ENCODE measurements at places on chromosomes 11 and 22. TPM values are rescaled to one million over a fixed set of nuclear protein-coding genes. Genes with fewer than 3 reads are reported as not detected.

TMEM223 gene
- 24.1 TPM for total RNA-seq

PLAAT3 gene
- 144 TPM for total RNA-seq

C11orf42 gene
- total RNA-seq: not detected

AKIP1 gene
- total RNA-seq: 30.1 TPM

SYT12 gene
- 0.05 TPM for total RNA-seq

TMEM151A gene
- not detected for total RNA-seq

MUC2 gene
- 0.03 TPM for total RNA-seq

TEF gene
- 20.1 TPM for total RNA-seq

GRIA4 gene
- not detected for total RNA-seq

PRSS23 gene
- 6.5 TPM for total RNA-seq

CRY2 gene
- total RNA-seq: 62.2 TPM

ACTN3 gene
- total RNA-seq: not detected

DNA sequence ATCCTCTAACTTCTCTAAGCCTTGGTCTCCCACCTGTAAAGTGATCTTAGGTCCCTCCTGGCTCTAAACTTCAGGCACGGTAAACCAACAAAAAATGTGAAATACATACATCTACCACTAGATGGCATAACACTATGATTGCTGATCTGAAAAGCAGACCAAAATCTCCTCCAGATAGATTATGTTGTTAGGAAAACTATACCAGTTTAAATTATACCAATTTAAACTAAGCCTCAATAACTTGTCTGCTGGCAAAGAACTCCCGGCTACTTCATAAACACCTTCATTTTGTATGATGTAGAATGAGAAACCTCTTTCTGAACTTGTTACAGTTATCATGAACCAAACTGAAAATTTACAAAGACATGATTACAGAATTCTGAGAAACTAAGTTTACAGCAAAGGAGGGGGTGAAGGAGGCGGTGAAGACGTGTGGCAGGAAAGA, 85.9 kb downstream of the SBF2 start:
- H3K36me3 ChIP-seq: no peaks in the 10 kb centered on the region
- peaks cover 34% of the 10 kb centered on the region for H3K4me1 ChIP-seq
- H3K27me3 ChIP-seq: no peaks in the 10 kb centered on the region
- no peak for DNase-seq
- no peak overlapping the region for H3K27ac ChIP-seq

DNA sequence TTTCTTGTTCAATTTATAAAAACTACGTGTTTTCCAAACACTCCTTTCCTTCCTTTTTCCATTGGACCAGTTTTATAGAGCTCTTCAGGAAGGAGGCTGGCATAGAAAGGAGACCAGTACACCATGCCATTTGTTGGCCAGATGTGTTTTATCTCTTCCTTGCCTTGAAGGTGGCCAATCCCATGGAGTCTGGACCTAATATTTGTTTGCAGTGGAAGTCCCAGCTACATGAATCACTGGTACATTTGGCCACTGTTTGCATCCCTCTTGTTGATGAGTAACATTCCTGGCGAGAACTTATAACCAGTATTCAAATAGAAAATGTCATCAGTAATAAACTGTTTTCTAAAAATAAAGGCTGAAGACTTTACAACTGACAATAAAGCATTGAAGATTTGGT, 110.2 kb downstream of the ANO3 start:
- H3K36me3 ChIP-seq: no peaks in the 10 kb centered on the region
- no peaks in the 10 kb centered on the region for H3K4me1 ChIP-seq

DNA sequence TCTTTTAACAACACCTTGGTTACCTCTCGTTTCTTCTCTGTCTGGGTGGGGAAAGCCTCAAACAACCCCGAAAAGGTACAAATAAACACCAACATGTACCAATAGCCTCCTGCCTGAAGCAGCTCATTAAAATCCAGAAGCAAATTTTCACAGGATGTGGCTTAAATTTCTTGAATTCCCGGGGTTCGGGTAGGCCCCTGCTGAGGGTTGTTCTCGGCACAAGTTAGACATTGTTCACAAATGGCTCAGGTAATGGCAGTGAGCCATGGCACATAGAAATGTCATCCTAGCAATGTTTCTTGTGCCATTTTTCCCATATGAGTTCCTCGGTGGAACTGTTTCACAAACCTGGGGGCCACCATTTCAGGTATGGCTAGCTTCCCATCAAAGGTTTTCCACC, 19.7 kb upstream of the GLYATL1 start:
- DNase-seq: no peak
- no peak overlapping the region for H3K4me3 ChIP-seq
- H3K36me3 ChIP-seq: no peaks in the 10 kb centered on the region
- no peak overlapping the region for H3K27ac ChIP-seq

DNA sequence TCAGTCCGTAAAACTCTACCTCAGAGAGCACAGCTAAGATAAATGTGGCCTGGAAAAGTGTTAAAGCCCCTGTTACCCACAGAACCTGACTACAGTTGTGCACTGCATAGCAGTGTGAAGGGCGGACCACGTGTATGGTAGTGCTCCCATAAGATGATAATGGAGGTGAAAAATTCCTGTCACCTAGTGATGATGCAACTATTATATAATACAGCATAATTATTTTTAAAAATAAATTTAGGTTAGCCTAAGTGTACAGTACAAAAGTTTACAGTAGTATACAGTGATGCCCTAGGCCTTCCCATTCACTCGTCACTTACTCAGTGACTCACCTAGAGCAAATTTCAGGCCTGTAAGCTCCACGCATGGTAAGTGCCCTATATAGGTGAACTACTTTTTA, 76.6 kb upstream of the RASSF10 start:
- no peak overlapping the region for H3K27ac ChIP-seq
- H3K27me3 ChIP-seq: no peaks in the 10 kb centered on the region
- no peak for DNase-seq
- H3K36me3 ChIP-seq: peaks cover 39% of the 10 kb centered on the region

DNA sequence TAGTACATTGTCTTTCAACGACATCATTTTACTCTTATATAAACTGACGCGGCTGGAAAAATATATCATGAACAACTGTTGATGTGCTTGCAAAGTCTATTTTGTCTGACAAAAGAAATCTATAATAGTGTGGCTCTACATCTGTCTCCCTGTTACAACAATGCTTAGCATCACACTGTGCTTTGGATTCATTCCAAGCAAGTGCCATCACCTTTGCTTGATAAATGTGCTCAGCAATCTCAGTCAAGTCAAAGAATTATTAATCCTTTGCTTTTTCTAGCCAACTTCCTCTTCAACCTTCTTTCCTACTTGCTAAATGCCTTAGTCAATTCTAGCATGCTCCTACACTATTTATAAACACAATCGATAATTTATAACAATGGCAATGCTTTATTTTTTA, 140.5 kb downstream of the FCHSD2 start:
- DNase-seq: no peak
- H3K36me3 ChIP-seq: no peaks in the 10 kb centered on the region
- no peaks in the 10 kb centered on the region for H3K27me3 ChIP-seq

DNA sequence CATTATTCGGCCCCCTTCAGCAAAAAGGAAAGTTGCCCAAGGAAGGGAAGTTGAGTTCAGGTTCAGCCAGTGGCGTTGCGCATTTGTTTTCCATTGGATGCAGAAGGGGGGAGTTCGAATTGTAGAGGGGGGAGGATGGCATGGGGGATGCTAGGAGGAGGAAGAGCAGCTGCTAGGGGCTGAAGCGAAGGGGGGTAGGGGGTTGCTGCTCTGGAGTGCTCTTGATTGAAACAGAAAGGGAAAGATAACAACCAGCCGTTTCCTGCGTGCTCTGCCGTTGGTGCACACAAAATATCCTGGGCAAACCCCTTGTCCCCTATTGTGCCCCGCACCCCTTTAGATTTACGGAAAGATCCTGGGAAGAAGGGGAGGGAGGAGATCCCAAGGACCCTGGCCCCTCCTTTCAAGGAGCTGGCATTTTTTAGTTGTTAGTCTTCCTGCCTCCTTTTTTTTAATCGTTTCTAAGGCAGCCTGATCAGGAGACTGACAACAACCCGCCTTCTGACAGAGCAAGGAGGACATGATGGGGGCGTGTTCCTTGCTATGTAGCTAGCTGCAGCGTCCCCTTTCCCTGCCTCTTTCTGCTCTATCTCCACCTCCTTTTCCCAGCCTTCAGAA, 2.1 kb downstream of the KMT2A start:
- peaks cover 91% of the 10 kb centered on the region for H3K4me1 ChIP-seq
- H3K36me3 ChIP-seq: no peaks in the 10 kb centered on the region
- no peaks in the 10 kb centered on the region for H3K27me3 ChIP-seq
- H3K4me3 ChIP-seq: peak overlapping the region; percentile 99
- H3K27ac ChIP-seq: peak overlapping the region; percentile 91
- DNase-seq: peak; percentile 14

- DNase-seq: peak; percentile 76
- peaks cover 36% of the 10 kb centered on the region for H3K36me3 ChIP-seq
- H3K27me3 ChIP-seq: no peaks in the 10 kb centered on the region
Measured at GRCh38 chr11:128776424-128777284, 82.8 kb downstream of the FLI1 start.

- H3K27ac ChIP-seq: no peak overlapping the region
- no peak for DNase-seq
- H3K36me3 ChIP-seq: no peaks in the 10 kb centered on the region
- no peaks in the 10 kb centered on the region for H3K27me3 ChIP-seq
Measured at GRCh38 chr11:96783311-96783710, 393.5 kb downstream of the JRKL start.

DNA sequence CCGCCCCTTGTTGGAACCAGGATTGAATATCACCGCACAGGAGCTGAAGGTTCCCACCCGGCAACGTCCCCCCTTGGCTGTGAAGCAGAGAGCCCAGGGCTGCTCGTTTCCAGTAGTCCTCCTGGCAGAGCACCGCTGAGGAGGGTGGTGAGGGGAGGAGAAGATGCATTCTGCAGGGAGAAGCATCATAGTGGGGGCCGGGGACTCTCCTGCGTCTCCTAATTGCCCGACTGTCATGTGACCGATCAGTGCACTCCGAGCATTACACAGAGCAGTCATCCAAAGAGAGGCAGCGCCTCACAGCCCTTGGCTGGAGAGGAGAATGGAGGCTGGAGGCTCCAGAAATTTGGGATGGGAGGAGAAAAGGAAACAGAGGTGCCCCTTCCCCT, 85.0 kb upstream of the SEPTIN5 start:
- H3K36me3 ChIP-seq: no peaks in the 10 kb centered on the region
- H3K27me3 ChIP-seq: peaks cover 19% of the 10 kb centered on the region
- peaks cover 6% of the 10 kb centered on the region for H3K4me1 ChIP-seq
- no peak for DNase-seq

- H3K4me1 ChIP-seq: no peaks in the 10 kb centered on the region
- no peak overlapping the region for H3K27ac ChIP-seq
- no peak overlapping the region for H3K4me3 ChIP-seq
- no peaks in the 10 kb centered on the region for H3K36me3 ChIP-seq
- no peaks in the 10 kb centered on the region for H3K27me3 ChIP-seq
- no peak for DNase-seq
Measured at GRCh38 chr11:38593649-38594048, 1995.6 kb upstream of the RAG2 start.

GRCh38 chr22:32905400-32905799, 103.9 kb downstream of the TIMP3 start:
- no peak for DNase-seq
- peaks cover 16% of the 10 kb centered on the region for H3K4me1 ChIP-seq
- no peaks in the 10 kb centered on the region for H3K36me3 ChIP-seq
- no peaks in the 10 kb centered on the region for H3K27me3 ChIP-seq
- no peak overlapping the region for H3K27ac ChIP-seq

DNA sequence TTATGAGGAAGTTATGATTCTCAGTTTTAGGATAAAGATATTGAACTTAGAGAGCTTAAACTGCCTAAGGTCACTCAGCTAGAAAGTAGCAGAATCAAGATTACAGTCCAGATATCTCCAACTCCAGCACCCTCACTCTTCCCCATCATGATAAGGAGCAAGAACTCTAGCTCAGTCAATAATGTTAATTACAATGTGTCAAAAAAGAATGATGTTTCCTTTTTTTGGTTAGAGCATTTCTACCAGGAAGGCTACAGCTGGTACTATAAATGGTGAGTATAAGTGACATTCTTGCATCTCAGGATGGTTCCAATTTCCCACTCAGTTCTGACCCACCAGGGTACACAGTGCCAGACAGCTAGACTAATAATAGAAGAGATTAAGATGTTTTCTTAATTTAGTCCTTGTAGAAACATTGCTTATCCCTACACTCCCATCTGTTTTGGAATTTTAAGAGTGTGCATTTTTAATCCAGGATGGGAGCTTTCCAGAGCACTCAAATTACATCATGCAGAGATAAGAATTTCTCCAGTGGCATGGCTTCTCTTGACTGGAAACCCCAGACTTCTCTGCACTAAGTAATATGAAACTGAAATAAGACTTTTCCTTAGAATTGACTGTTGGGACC, 21.6 kb upstream of the BBOX1 start:
- no peak for DNase-seq
- no peaks in the 10 kb centered on the region for H3K27me3 ChIP-seq
- H3K4me1 ChIP-seq: no peaks in the 10 kb centered on the region
- H3K36me3 ChIP-seq: no peaks in the 10 kb centered on the region
- H3K4me3 ChIP-seq: no peak overlapping the region
- H3K27ac ChIP-seq: no peak overlapping the region

DNA sequence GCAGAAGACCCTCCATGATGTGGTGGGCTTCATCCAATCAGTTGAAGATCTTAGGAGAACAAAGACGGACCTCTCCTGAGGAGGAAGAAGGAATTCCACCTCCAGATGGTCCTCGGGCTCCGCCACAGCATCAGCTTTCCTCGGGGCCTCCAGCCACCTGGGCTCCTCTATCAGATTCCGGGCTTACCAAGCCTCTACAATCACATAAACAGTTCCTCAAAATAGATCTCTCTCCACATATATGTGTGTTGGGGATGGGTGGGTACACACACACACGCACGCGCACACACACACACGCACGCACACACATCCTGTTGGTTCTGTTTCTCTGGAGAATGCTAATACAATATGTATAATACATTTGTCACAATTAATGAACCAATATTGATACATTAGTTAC, 18.8 kb upstream of the NLRP6 start:
- no peaks in the 10 kb centered on the region for H3K4me1 ChIP-seq
- no peak overlapping the region for H3K27ac ChIP-seq
- no peak for DNase-seq
- H3K36me3 ChIP-seq: no peaks in the 10 kb centered on the region
- H3K4me3 ChIP-seq: no peak overlapping the region
- H3K27me3 ChIP-seq: peaks cover 11% of the 10 kb centered on the region

DNA sequence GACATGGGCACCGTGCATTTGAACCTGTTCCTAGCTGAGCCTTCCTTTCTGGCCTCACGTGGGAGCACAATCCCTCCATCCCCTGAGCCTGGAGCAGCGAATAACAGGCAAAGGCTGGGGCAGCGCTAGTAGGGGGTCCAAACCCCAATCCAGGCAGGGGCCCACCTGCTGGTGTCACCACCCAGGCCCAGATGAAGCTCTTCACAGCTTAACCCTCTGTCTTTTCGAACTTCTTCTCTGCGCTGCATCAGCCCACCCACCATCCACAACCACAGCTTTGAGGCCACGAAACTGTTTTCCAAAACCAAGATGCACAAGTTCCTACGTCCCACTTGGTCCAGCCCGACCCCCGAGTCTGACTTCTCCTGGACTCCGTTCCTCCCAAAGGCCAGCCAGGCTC, 11.5 kb downstream of the KCNC1 start:
- H3K27me3 ChIP-seq: peaks cover 35% of the 10 kb centered on the region
- no peak overlapping the region for H3K4me3 ChIP-seq
- no peak for DNase-seq
- no peak overlapping the region for H3K27ac ChIP-seq
